ENCODE measurements at places on chromosomes 1 and 21. TPM values are rescaled to one million over a fixed set of nuclear protein-coding genes. Genes with fewer than 3 reads are reported as not detected.

The FCRL4 gene
- polyA plus RNA-seq = not detected

The CORT gene
- 1.7 TPM for polyA plus RNA-seq

The PKLR gene
- polyA plus RNA-seq = not detected

The C1QTNF12 gene
- 0.48 TPM for polyA plus RNA-seq

The TADA1 gene
- polyA plus RNA-seq = 25.3 TPM

The TDRD5 gene
- polyA plus RNA-seq = 0.19 TPM

The C1orf94 gene
- polyA plus RNA-seq = not detected

The LINGO4 gene
- 0.19 TPM for polyA plus RNA-seq

The CDC7 gene
- 23.8 TPM for polyA plus RNA-seq

The TRIM67 gene
- polyA plus RNA-seq = 0.69 TPM

The TGFB2 gene
- polyA plus RNA-seq = 82.7 TPM

The ROR1 gene
- 89.0 TPM for polyA plus RNA-seq

The ATP1A2 gene
- 15.2 TPM for polyA plus RNA-seq

The HSPA6 gene
- 0.80 TPM for polyA plus RNA-seq

The OR10J1 gene
- 0.05 TPM for polyA plus RNA-seq

The GJA9 gene
- 0.53 TPM for polyA plus RNA-seq

The TNFRSF9 gene
- 0.13 TPM for polyA plus RNA-seq

The CLCA4 gene
- not detected for polyA plus RNA-seq

The AQP10 gene
- 0.21 TPM for polyA plus RNA-seq
